Left renal cortex interstitium (tissue), 4 donors: ENCODE measurements at places on chromosomes 1 and 21. TPM values are rescaled to one million over a fixed set of nuclear protein-coding genes. Genes with fewer than 3 reads are reported as not detected.

CSF3R gene
- 2.5 TPM for polyA plus RNA-seq

- DNase-seq, result no peak
Observed at GRCh38 chr21:38937844-38938243, 132.1 kb downstream of the ETS2 start.

GRCh38 chr1:181601186-181601950 lies 118.1 kb downstream of the CACNA1E start:
- DNase-seq, result no peak

GRCh38 chr1:108878678-108879077 lies 1.9 kb downstream of the GPSM2 start:
- DNase-seq, result no peak

LYPLA2 gene
- 60.2 TPM for polyA plus RNA-seq
